ENCODE measurements at places on chromosomes 6 and 20. TPM values are rescaled to one million over a fixed set of nuclear protein-coding genes. Genes with fewer than 3 reads are reported as not detected.

GRCh38 chr6:156146891-156147290, 630.3 kb upstream of the ARID1B start:
- DNase-seq = no peak
- no peaks in the 10 kb centered on the region for H3K4me1 ChIP-seq
- H3K27ac ChIP-seq = no peak overlapping the region
- H3K36me3 ChIP-seq = no peaks in the 10 kb centered on the region
- H3K27me3 ChIP-seq = no peaks in the 10 kb centered on the region

- no peak overlapping the region for H3K27ac ChIP-seq
- no peak for DNase-seq
- H3K27me3 ChIP-seq = no peaks in the 10 kb centered on the region
- H3K4me1 ChIP-seq = peaks cover 6% of the 10 kb centered on the region
These were observed 63.8 kb downstream of the UBR2 start for GRCh38 chr6:42627674-42628073.

GRCh38 chr20:48406912-48407340, 420.9 kb downstream of the PREX1 start:
- H3K36me3 ChIP-seq = no peaks in the 10 kb centered on the region
- peaks cover 10% of the 10 kb centered on the region for H3K27me3 ChIP-seq
- H3K4me1 ChIP-seq = no peaks in the 10 kb centered on the region

GRCh38 chr6:141252828-141253608, 879.7 kb upstream of the GJE1 start:
- H3K4me3 ChIP-seq = no peak overlapping the region
- H3K36me3 ChIP-seq = no peaks in the 10 kb centered on the region
- H3K4me1 ChIP-seq = no peaks in the 10 kb centered on the region
- no peak overlapping the region for H3K27ac ChIP-seq

PTCRA gene
- not detected for total RNA-seq

ADGRF1 gene
- total RNA-seq = not detected

CLIC5 gene
- 2.0 TPM for total RNA-seq

Data from activated CD4-positive, alpha-beta T cell treated with anti-CD3 and anti-CD28 coated beads, Interleukin-2, amount 10 ng/mL, durations not matched to agents 24 days and 14 days (primary cell).